Stimulated activated CD4-positive, alpha-beta T cell treated with anti-CD3 and anti-CD28 coated beads, Interleukin-2, amount 100 ng/mL, for 4 hours (primary cell): ENCODE measurements at places on chromosomes 16 and 17.

DNA sequence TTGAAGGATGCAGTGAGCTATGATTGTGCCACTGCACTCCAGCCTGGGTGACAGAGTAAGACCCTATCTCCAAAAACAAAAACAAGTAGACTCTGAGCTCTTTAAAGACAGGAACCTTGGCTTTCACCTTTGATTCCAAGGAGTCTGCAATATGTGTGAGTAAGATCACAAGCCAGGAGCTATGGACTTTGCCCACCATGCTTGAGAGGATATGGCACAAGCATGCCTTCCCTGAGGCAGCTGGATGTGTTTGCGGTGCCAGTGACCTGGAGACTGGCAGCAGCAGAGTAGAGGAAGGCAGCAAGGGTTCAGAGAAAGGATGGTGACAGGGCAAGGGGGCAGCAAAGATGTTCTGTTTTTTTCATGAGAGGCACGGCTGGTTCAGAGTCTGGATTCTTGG lies 14.5 kb upstream of the PRKCA start:
- no peak for DNase-seq

DNA sequence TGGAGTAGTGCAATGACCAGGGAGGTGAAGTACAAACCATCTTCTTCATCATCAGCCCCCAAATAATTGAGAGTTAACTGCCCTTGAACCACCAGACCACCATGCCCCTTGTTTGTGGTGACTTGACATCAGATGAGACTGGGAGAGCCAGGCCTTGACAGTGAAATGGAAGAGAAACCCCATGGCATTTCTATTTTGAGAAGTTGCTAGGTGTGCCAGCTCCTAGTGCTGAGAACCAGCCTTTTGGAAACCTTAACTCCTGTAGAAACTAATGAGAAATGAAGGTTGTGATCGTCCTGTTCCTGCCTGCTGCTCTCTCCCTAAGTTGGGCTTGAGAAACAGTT lies 2.8 kb downstream of the TMEM94 start:
- DNase-seq = no peak

DNA sequence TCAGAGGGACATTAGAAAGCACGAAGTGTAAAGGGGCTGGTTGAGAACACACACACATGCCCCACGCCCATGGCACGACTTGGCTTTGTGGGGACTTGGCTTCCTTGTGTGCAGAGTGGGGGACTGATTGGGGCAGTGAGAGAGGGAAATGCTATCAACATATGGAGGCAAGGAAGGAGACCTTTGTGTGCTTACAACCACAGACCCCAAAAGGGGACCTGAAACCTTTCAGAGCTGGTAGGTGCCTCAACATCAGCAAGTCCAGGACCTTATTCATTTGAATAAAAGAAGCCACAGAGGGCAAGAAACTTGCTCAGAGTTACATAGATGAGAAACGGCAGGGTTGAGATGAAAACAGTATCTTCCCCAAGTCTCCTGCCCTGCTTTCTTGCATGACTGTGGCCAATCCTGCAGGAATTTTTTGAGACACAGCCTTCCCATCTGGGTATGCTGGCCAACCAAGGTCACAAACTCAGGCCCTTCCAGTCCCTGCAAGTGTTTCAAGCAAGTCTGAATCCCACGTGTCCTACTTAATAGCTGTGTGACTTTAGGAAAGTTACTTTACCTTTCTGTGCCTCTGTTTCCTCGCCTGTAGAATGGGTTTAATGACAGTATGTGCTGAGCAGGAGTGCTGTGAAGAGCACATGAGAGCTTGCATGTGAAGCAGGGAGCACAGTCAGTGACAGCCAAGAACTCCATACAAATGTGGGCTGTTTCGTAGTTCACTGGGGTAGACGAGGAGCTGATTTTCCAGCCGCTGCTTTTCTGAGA lies 26.2 kb downstream of the C16orf78 start:
- DNase-seq = no peak

GRCh38 chr16:58027161-58027915 lies 1.8 kb downstream of the MMP15 start:
- DNase-seq = no peak

- no peak for DNase-seq
Measured at GRCh38 chr17:65139101-65139764, 2.1 kb downstream of the RGS9 start.

- no peak for DNase-seq
Measured at GRCh38 chr17:21143695-21144094, 16.9 kb downstream of the DHRS7B start.

DNA sequence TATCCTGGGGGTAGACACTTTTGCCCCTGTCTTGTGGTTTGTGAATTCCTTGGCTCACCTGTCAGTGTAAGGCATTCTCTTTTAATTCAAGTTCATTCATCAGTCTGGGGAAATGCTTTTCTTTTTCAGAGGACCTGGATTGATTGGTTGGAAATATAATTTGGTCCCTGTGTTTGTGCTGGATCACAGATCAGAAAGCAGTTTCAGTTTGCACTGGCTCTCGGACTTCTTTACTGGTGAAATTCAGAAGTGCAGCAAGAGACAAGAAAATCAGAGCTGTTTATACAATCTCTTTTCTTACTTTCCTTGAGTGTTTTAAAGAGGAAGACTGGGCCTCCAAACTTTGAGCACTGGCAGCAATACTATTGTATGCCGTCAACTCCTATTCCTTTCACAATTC lies 161.8 kb upstream of the KCNJ16 start:
- DNase-seq = no peak

GRCh38 chr17:74145756-74146155 lies 57.7 kb upstream of the RPL38 start:
- DNase-seq = no peak

GRCh38 chr16:83799336-83799735 lies 8.4 kb upstream of the HSBP1 start:
- no peak for DNase-seq

DNA sequence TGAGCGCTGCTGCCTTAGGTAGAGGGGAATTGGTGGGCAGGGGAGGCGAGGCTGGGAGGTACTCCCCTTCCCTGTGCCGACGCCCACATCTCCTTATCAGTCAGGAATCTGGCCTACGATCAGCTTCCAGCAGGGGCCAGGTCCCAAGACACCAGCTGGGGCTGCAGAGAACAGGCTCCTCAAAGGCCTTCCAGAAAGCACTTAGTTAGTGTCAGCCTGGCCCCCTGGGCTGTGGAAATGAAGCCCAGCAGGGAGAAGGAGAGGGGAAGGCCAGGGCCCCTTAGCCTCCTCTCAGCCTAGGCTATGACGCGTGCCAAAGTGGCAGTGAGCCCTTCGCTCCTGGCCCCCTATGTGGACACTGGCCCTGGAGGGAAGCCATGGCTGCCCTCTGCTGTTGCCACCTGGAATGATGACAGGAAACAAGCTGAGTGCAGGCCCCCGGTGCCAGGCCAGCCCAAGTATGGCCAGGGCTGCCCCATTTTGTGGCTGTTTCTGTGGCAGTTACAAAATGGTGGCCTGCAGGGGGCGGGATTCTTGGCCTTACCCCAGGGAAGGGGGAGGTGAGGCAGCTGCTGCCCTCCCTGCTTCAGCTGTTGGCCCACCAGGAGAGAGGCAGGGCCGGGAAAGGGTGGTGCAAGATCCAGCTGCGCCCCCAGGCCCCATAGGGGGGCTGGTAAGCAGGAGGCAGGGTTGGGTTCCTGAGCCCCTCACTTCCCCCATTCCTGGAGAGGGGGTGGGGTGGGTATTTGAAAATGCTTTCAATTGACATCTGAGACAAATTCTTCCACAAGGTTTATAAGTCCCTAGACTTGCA lies 11.3 kb downstream of the TBX4 start:
- no peak for DNase-seq

DNA sequence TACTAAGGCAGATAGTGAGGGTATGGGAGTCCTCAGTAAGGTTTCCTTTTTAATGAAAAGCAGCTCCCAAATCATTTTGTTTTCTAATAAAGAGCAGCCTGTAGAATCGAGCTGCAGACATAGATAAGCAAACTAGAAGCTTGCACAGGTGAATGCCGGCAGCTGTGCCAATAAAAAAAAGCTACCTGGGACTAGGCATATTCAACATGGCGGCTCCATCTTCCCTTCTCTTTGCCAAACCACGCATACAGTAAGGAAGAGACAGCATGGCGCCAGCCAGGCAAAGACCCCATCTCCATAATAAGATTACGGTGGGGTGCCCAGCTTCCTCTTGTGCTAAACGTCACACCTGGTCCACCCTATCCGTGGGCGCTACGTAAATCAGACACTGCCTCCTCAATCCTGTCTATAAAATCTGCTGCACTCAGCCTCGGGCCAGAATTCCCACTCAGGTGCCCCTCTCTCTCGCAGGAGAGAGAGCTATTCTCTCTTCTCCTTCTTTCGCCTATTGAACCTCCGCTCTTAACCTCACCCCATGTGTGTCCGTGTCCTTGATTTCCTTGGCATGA lies 92.7 kb upstream of the FA2H start:
- no peak for DNase-seq

- no peak for DNase-seq
Measured at GRCh38 chr17:77160875-77161530, 20.2 kb downstream of the SEC14L1 start.

DNA sequence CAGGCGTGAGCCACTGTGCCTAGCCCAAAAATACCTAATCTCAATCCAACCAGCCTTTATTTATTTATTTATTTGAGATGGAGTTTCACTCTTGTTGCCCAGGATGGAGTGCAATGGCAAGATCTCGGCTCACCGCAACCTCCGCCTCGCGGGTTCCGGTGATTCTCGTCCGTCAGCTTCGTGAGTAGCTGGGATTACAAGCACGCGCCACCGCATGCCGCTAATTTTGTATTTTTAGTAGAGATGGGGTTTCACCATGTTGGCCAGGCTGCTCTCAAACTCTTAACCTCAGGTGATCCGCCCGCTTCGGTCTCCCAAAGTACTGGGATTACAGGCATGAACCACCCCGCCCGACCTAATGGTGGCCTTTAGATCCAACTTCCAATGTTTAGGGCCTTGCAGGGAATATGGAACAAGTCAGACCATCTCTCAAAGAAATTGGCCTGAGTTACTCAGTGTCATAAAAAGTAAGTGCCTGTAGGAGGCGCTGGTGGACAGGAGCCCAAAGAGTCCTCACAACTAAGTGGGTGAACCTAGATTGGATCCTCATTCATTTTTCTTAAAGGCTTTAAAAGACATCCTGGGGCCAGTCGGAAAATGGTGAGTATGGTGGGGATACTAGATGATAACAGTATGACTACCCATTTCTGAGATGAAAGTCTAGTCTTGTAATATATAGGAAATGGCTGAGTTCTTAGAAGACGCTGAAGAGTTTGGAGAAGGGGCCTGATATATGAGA lies 4.6 kb downstream of the ZSCAN10 start:
- peak; percentile 33 for DNase-seq

DNA sequence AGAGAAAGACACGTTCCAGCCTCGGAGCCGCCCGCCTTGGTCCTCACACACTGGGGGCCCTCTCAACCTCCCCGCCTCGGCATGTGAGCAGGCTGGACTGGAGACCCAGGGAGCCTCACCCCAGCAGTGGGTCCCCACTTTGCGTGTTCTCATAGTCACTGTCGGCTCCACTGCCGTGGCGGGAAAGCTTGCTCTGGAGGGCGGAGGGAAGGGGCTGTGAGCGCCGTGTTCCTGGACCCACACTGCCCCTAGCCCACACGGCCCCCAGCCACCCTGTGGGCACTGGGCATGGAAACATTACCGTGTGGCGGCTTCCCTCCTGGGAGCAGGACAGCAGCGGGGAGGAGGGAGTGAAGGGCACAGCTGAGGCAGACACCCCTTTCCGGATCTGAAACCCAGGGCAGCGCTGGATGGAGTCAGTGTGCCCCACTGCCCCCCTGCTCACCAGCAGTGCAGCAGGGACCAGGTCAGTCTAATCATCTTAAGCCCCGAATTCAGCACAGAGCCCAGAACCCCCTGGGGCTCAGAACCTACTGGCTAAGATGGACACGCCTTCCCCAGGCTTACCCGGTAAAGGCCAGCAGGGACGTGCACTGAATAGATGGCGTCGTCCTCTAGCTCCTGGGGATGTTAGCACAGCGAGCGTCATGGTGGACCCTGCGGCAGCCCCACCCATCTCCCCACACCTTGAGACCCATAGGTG lies 7.2 kb downstream of the TP53I13 start:
- no peak for DNase-seq

GRCh38 chr17:30393491-30393890 lies 14.8 kb downstream of the CPD start:
- DNase-seq = no peak

DNA sequence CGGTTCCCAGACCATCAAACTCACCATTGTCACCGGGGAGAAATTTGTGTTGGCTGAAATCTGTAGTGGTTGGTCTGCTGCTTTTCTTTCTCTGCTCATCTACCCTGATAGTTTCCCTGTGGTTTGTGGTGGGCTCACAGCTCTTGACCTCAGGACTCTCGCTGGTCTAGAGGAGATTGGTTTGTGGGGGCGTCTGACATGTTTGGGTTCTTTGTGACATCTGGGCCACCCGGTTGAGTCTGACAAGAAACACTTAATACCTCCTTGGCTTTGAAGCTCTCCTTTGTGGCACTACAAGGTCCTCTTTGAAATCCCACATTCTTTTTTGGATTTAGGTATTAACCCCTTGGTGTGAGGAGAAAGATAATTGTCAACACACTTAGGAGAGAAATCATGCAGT lies 662.0 kb downstream of the WWOX start:
- DNase-seq = no peak

GRCh38 chr17:35345926-35346771 lies 27.3 kb downstream of the SLFN11 start:
- DNase-seq = no peak

DNA sequence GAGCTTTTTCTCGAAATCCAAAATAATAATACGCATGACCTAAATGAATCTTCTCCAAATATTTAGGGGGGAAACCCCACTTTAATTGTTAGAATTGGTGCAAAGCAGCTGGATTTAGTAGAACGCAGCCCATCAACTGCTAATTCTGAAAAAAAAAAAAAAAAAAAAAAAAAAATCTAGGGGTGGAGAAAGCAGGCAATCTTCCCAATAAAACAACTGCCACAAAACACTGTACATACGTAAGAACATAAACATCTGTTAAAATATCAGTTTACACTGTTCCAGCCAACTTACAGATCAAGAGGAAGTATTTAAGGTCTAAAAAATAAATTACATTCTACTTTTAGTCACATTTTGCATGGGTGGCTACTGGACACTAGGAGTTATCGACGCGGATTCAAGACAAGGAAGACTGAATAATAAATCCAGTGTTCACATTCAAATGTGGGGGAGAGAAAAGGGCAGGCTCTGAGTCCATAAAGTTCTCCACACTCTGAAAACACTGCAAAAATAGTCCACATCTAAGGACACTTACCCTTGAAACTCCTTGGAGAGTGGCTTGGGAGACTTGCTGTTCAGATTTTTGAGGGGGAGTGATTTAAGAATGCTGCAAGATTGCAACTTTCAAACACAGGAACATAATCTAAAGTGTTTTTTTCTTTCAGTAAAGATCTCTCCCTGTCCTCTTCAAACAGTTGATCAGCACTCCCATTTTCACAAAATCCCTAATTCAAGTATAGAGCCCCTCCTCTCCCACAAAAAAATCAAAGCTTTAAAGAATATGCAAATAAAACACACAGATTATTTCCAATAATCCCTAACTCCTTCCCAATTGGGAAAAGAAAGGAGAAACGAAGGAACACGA lies 1.3 kb downstream of the APPBP2 start:
- DNase-seq = no peak
